Posterior vena cava (tissue), 2 donors: ENCODE measurements at places on chromosomes 6 and 20. TPM values are rescaled to one million over a fixed set of nuclear protein-coding genes. Genes with fewer than 3 reads are reported as not detected.
A peak's percentile ranks its signal among the peaks of the same experiment; 100 is the strongest.

Gene FITM2
- total RNA-seq, result 8.0 TPM

Gene TRIM40
- total RNA-seq, result not detected

GRCh38 chr6:105492706-105493673 is 90.1 kb upstream of the PREP start:
- DNase-seq, result no peak

DNA sequence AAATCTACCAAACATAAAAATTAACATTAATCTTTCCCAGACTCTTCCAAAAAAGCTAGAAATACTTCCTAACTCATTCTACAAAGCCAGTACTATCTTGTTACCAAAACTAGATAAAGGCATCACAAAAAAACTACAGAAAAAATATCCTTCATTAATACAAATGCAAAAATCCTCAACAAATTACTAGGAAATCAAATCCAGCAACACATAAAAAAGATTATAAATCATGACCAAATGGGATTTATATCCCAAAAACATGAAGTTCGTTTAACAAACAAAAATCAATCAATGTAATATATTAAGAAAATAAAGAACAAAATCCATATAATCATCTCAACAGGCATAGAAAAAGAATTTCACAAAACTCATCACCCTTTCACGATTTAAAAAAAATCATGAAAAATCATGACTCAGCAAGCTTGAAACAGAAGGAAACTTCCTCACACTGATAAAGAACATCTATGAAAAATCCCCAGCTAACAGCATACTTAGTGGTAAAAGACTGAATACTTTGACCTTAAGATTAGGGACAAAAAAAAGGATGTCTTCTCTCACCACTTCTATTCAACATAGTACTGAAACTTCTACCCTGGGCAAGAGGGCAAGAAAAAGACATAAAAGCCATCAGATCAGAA is 43.2 kb downstream of the RANBP9 start:
- no peak for DNase-seq

DNA sequence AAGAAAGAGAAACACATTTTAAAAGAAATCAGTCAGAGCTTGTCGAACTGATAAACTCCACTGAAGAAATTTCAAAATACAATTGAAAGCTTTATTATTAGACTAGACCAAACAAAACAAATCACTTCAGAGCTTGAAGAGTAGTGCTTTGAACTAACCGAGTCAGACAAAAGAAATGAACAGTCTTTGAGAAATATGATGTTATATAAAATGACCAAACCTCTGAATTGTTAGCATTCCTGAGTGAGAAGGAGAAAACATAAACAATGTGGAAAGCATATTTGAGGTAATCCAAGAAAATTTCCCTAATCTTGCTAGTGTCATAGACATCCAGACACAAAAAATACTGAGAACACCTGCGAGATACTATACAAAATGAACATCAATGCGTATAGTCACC is 13.2 kb upstream of the CST4 start:
- no peak for DNase-seq

- DNase-seq, result no peak
Observed at GRCh38 chr6:14759976-14760672, 485.7 kb upstream of the JARID2 start.

DNA sequence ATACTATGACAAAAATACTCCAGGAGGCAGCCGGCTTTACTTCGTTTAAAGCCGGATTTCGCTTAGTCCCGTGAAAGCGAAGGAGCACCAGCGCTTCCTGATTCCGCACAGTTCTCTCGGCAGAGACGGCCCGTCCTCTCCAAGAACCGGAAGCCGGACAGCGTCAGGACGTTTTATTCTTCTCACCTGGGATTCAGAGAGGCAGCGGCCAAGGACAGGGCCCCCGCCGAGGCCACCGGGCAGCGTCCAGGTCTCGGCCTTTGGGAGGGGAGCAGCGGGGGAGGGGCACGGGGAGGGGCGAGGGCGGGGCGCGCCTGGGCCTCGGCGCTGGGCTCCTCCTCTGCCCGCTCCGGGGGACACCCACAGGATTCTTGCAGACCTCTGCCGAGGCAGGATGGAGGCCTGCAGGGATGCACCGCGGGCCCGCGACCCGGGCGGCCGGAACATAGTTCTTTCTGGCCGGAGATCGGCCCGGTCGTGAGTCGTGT is 2.8 kb upstream of the DIDO1 start:
- DNase-seq, result no peak

GRCh38 chr20:57294550-57294949 is 28.1 kb upstream of the BMP7 start:
- DNase-seq, result no peak

GRCh38 chr20:37880726-37881591 is 22.0 kb upstream of the VSTM2L start:
- no peak for DNase-seq

- no peak for DNase-seq
Observed at GRCh38 chr6:24330137-24330732, 27.6 kb downstream of the DCDC2 start.

GRCh38 chr6:150566486-150566885 is 33.2 kb upstream of the PLEKHG1 start:
- DNase-seq, result no peak

DNA sequence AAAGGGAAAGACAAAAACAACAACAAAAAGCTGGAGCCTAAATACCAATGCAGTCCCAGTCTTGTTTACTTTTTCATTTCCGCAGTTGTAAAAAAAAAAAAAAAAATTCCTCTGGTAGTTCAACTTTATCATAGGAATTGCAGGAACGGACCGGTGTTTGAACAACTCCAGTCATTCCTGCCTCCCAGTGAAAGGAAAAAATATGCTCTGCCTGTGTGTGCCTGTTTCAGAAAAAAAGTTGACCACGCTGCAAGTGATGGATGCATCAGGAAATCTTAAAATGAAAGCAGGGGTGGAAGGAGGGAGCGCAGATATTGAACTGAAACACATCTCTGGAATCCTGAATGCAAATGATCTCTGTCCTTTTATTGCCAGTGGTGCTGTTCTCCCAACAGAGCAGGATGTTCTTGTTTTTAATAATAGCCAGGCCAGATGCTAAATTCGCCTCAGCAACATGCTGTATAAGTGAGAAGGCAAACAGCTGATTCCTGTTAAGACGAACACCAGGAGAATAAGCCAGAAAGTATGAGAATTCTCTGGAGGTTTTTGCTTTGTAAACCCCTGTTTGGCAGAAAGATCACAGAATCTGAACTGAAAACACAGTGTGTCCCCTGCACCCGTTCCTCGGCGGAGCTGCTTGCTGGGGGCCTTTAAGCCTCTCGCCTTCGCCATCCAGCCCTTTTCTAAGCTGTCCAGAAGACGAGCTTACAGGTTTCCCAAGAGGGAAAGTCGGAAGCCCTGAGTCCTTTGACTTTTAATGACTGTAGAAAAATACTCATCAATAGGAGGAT is 178.4 kb upstream of the SUPT3H start:
- DNase-seq, result no peak

- no peak for DNase-seq
Observed at GRCh38 chr20:24953209-24953575, 4.1 kb downstream of the CST7 start.

GRCh38 chr20:59743767-59744485 is 139.6 kb downstream of the PHACTR3 start:
- DNase-seq, result peak; percentile 61

- DNase-seq, result peak; percentile 78
Observed at GRCh38 chr6:125421836-125422235, 120.1 kb upstream of the HDDC2 start.
